Pancreas (tissue), 10 donors: ENCODE measurements at places on chromosomes 6 and 20. TPM values are rescaled to one million over a fixed set of nuclear protein-coding genes. Genes with fewer than 3 reads are reported as not detected.

Gene ITPR3
- total RNA-seq: 9.1 TPM

Gene ENPP1
- 19.6 TPM for total RNA-seq

Gene FOXO3
- total RNA-seq: 41.2 TPM

Gene GMEB2
- total RNA-seq: 8.2 TPM

Gene DNAH8
- total RNA-seq: not detected
